ENCODE measurements at places on chromosomes 2 and 18.

- DNase-seq = no peak
Measured at GRCh38 chr18:13599031-13599430, 127.3 kb downstream of the FAM210A start.

GRCh38 chr18:52216666-52217065 lies 123.3 kb upstream of the DCC start:
- no peak for DNase-seq

- no peak for DNase-seq
Measured at GRCh38 chr2:217943446-217944321, 59.1 kb downstream of the TNS1 start.

GRCh38 chr2:215430528-215431187 lies 5.2 kb downstream of the FN1 start:
- no peak for DNase-seq

DNA sequence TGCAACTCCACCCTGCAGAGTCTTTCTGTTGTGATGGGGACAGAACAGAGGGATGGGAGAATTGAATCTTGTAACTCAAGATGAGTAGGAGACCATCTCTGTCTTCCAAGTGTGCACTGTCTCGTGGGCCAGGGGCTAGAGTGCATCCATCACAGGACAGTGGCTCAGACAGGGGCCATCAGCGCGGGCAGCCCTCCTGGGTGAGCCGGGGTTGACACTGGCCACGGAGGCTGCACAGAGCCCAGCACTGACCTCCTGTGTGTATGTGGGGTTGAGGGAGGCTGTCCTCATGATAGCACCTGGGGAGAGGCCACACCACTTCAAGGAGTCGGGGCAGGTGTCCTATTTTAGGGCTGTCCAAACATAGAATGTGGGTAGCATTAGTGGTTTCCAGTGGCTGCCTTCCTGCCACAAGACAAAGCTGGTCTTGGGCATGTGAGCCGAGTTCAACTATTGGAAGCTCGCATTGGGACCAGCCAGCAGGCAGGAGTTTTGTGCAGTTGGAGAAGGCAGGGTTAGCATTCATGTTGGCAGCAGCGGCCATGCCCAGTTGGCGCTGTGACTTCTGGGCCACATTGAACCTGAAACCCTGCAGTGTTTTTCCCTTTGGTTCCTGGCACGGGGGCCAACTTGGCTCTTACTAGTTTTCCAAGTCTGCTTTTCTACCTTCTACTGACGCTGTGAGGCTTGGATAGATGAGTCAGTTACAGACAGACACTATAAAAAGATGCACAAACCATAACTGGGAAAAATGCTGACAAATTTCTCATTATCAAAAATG lies 45.3 kb downstream of the ACOXL start:
- no peak for DNase-seq

DNA sequence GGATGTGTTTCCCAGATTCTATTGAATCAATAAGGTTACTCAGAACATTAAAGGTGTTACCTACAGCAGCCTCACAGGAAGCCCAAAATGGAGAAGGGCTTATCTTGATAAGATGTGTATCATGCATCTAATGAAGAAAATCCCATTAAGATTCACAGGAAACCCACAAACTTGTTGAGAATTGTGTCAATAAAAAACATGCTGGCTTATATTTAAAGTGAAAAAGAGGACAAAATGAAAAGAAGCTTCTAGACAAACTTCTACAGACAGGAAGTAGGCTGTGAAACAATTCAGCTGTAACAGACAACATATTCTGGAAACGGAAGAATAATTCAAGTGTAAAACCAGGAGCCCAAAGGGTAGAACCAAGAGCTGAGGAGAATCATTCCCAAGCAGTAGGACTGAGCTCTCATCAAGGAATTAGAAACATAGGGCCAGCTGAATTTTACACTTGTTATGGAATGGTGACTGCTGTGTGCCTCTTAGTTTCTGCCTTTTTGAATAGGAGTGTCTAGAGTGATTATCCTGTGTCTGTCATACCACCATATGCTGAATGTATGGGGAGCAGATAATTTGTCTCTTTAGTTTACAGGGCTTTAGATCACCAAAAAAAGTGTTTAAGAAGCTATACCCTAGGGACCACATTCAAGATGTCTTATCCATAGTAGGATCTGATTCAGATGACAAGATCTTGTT lies 9.6 kb downstream of the IMMT start:
- no peak for DNase-seq

GRCh38 chr2:67057901-67058703 lies 339.0 kb upstream of the ETAA1 start:
- no peak for DNase-seq

- no peak for DNase-seq
Measured at GRCh38 chr18:23341383-23341782, 111.7 kb upstream of the RIOK3 start.

- no peak for DNase-seq
Measured at GRCh38 chr2:206962966-206963365, 23.6 kb downstream of the CPO start.

- no peak for DNase-seq
Measured at GRCh38 chr2:195815083-195815482, 158.1 kb downstream of the SLC39A10 start.

DNA sequence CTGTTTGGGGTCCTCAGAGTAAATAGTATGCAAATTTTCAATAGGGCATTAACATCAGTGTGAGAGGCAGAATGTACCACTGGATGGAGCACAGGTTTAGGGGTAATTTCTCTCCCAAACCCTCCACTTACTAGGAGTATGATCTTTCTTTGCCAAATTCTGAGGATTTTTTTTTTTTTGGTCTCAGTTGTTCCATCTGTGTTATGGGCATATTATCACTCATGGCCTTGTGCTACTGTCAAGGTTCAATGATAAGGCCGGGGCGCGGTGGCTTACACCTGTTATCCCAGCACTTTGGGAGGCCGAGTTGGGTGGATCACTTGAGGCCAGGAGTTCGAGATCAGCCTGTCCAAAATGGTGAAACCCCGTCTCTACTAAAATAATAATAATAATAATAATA lies 30.2 kb upstream of the ZEB2 start:
- no peak for DNase-seq

DNA sequence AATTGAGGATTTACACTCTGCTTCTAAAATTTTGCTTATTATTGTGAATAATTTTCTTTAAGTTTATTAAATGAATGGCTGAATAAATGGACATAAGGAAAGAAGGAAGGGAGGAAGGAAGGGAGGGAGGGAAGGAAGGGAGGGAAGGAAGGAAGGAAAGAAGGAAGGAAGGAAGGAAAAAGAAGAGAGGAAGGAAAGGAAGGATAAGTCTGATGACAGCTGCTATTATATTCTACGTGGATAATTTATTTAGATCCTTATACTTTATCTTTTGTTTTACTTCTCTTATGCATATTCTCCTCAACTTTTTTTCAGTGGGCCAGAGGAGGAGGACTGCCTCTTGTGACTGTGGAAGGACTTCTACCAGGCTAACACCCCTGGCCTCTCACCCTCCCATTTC lies 17.4 kb downstream of the CLUL1 start:
- no peak for DNase-seq

GRCh38 chr18:70377317-70377799 lies 88.5 kb downstream of the SOCS6 start:
- no peak for DNase-seq

DNA sequence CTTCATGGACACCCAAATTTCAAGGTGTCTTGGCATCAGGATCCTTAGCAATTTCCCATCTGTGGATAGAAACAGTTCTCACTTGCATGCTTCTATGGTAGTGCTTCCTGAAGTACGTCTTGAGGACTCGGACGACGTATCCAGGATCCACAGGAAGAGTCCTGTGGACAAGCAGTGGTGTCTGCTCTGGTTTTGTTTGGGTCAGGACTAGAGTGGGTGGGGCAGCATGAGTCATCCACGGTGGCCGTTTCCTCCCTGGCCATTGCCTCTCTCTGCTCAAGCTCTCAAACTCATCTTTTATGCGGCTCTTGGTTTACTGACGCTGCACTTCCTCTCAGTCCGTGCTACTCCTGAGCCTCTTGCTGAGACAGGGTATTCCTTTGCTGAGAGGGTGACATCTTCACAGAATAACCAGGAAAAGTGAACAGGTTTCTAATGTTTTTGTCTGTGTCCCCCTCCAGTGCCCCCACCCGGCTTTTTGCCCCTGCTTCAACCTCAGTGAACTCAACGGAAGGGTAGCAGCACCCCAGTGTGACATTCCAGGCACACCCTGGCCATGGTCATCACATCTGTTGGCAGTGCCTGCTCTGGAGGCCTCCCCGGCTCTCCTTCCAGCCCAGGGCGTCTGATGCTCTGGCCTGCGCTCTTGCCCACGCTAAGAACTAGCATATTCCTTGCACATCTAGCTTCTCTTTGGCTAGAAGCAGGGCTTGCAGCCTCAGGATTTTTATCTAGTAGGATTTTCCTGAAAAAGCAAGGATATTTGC lies 62.2 kb downstream of the ARMC9 start:
- no peak for DNase-seq

- no peak for DNase-seq
Measured at GRCh38 chr2:148614322-148615049, 30.1 kb upstream of the EPC2 start.

DNA sequence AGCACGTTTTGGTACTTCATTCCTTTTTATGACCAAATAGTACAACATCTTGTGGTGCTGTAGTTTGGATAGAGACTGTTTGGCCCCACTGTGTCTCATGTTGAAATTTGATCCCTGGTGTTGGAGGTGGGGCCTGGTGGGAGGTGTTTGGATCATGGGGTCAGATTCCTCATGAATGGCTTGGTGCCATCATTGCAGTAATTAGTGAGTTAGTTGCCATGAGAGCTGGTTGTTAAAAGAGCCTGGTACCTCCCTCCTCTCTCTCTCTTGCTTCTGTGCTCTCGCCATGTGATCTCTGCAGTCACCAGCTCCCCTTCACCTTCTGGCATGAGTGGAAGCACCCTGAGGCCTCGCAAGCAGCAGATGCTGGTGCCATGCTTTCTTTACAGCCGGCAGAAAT lies 50.9 kb downstream of the NCAPH start:
- DNase-seq = no peak

GRCh38 chr2:238305965-238306671 lies 14.2 kb upstream of the TRAF3IP1 start:
- DNase-seq = no peak

DNA sequence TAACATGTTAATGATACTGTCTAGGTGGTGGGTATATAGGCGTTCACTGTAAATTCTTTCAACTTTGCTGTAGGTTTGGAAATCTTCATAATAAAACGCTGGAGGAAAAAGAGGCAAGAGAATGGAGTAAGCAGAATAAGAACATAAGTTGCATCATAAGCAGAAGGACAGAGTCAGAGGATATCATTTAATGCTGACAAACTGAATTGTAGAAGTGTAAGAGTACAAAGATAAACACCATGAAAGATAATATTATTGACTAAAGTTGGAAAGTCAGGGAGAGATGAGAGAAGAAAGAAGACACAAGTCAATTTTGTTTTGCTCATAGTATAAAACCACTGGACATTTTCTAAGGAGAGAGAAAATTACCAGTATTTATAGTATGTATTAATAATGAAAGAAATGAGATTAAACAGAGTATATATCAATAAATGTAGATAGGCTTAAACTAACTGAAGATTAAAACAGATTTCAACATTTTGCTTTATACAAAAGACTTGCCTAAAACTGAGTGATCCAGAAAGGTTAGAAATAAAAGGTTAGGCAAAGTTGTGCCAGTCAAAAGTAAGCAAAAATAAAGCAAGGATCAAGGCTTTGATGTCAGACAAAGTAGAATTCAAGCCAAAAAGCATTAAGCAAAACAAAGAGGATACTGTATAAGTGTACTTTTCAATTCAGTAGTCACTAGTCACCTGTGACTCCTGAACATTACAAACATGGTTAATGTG lies 42.4 kb upstream of the VIT start:
- no peak for DNase-seq

GRCh38 chr2:98693477-98693876 lies 37.5 kb downstream of the MGAT4A start:
- DNase-seq = no peak

GRCh38 chr2:44004735-44005602 lies 9.2 kb upstream of the LRPPRC start:
- no peak for DNase-seq

- no peak for DNase-seq
Measured at GRCh38 chr2:43218155-43218701, 8.2 kb downstream of the ZFP36L2 start.

DNA sequence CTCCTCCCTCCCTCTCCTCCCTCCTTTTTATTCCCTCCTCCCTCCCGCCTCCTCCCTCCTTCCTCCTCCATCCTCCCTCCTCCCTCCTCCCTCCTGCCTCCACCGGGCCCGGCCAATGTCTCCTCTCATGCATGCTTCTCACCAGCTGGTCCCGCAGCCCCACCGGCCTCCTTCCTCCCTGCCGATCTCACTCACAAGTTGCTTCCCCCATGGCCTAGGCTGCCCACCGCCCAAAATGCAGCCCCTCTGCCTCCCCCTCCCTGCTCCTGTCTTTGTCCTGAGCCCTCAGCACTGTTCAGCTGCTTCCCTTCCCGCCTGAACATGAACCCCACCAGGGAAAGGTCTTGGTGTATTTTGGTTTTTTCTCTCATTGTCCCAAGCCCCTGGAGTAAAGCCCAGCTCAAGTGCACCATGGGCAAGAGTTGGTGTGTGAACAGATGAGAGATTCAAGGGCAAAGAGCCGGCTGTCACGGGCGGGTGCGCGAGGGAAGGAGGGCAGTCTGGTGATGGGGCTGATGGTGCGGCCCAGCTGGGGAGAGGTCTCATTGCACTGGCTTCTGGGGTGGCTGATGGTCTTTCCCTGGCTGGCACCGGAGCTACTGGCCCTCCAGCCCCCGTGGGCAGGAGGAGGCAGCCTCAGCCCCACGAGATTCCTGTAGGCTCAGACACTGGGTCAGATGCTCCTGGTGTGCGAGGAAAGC lies 117.6 kb downstream of the TWIST2 start:
- DNase-seq = no peak

- DNase-seq = no peak
Measured at GRCh38 chr2:219285894-219286425, 6.8 kb downstream of the DNAJB2 start.

- DNase-seq = no peak
Measured at GRCh38 chr2:233044974-233045605, 12.6 kb downstream of the NEU2 start.

DNA sequence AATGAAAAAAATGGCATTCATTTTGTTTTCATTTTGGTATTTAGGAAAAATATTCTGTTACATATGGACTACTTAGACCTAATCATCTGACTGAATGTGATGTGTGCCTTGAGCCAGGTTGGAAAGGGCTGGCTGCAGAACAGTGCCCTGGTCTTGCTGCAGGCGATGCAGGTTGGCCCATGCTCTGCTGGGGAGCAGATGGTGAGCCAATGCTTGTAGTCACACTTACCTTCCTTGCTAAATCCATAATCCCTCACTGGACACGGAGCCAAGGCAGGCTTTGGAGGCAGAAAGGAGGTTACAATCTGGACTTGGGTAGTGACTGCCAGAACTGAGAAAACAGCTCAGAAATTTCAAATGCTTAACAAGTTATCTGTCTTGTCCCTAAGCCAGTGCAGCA lies 228.7 kb downstream of the ARHGAP15 start:
- DNase-seq = no peak

- no peak for DNase-seq
Measured at GRCh38 chr2:63121055-63121834, 70.6 kb downstream of the OTX1 start.
